Left renal pelvis (tissue), 4 donors: ENCODE measurements at places on chromosomes 5 and 9. TPM values are rescaled to one million over a fixed set of nuclear protein-coding genes. Genes with fewer than 3 reads are reported as not detected.

SMC5 gene
- polyA plus RNA-seq = 40.5 TPM

SPOCK1 gene
- 12.5 TPM for polyA plus RNA-seq

FAM81B gene
- polyA plus RNA-seq = 6.2 TPM

ZFP37 gene
- 14.3 TPM for polyA plus RNA-seq

GAS1 gene
- polyA plus RNA-seq = 217 TPM

CXCL14 gene
- polyA plus RNA-seq = 48.1 TPM

ADAMTS6 gene
- 2.8 TPM for polyA plus RNA-seq

COL27A1 gene
- polyA plus RNA-seq = 31.8 TPM

MCC gene
- polyA plus RNA-seq = 36.7 TPM

GAPT gene
- polyA plus RNA-seq = 1.3 TPM

GRCh38 chr5:142065273-142065672, 43.3 kb upstream of the NDFIP1 start:
- no peak for DNase-seq

GRCh38 chr9:14082732-14083131, 231.2 kb downstream of the NFIB start:
- no peak for DNase-seq

GRCh38 chr9:79976257-79977073, 404.7 kb downstream of the TLE4 start:
- DNase-seq = no peak

GRCh38 chr5:78334811-78335210, 25.6 kb upstream of the SCAMP1 start:
- DNase-seq = no peak

DNA sequence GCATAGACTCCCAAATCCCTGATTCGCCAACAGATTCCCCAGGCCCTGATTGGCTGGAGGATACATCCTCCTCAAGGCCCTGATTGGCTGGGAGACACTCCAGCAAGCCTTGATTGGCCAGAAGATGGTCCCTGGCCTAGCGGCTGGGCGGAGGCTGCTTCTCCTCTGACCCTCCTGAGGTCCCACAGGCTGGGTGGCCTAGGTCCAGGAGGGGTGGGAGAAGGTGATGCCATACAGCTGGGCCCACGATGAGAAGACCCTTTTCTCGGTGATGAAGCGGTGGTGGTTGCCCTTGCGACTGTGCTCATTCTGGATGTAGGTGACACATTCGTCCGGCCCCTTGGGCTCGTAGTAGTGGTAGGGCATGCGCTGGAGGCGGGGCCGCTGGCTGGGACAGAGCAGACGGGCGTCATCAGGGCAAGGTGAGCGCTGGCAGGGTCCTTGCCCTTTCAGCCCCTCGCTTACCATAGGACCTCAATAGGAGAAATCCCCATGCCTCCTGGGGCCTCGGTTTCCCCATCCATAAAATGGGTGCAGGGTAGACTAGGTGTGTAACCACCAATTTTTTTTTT, 9.0 kb upstream of the AK1 start:
- DNase-seq = no peak

GRCh38 chr9:81590688-81591087, 98.7 kb downstream of the TLE1 start:
- no peak for DNase-seq

- no peak for DNase-seq
Observed at GRCh38 chr9:34190996-34191892, 12.4 kb downstream of the UBAP1 start.

GRCh38 chr9:92600462-92601261, 64.9 kb upstream of the ECM2 start:
- DNase-seq = no peak

DNA sequence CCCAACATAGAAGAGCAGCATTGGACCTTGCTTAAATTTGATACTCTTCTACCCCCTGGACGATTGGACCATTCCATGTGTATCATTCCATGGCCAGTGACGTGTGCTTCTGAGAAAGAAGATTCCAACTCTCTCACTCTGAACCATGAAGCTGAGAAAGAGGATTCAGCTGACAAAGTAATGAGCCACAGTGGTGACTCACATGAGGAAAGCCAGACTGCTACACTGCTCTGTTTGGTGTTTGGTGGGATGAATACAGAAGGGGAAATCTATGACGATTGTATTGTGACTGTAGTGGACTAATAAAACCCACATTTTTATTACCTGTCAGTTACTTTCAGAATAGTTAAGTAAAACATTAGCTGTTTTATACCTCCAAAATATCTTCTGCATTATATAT, 7.5 kb downstream of the HSPA5 start:
- no peak for DNase-seq

GRCh38 chr9:20740929-20741582, 57.0 kb downstream of the FOCAD start:
- DNase-seq = no peak

DNA sequence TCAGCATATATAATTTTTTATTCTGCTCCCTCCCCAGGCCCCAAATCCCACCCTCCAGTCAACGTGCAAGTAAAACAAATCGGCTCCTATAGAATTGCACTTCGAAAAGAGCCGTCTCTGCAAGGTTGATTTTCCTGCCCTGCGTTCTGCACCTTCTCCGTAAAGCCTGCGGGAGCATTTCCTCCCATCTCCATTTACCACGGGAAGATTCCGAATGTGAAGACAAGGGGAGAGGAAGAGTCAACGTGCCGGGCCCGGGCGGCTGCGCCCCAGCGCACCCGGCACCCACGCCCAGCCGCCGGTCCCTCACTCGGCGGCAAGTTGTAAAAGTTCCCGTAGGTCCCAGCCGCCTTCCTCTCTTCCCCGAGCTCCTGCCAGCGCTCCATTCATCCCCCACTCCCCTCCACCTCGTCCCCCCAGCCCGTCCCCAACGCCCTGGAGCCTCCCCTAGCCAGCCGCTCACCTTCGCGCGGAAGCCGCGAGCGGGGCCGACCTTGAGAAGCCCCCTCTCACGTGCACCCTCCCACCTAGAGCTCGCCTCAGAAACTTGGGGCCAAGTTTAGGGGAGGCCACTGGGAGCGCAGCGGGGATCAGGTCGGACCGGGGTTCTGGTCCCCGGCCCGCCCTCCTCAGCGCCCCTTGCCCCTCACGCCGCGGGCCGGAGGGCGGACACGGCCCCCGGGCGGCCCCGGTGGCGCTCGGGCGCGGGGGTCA, 431 bp downstream of the BNC2 start:
- DNase-seq = no peak

- DNase-seq = no peak
Observed at GRCh38 chr9:93051680-93052089, 6.8 kb upstream of the SUSD3 start.

DNA sequence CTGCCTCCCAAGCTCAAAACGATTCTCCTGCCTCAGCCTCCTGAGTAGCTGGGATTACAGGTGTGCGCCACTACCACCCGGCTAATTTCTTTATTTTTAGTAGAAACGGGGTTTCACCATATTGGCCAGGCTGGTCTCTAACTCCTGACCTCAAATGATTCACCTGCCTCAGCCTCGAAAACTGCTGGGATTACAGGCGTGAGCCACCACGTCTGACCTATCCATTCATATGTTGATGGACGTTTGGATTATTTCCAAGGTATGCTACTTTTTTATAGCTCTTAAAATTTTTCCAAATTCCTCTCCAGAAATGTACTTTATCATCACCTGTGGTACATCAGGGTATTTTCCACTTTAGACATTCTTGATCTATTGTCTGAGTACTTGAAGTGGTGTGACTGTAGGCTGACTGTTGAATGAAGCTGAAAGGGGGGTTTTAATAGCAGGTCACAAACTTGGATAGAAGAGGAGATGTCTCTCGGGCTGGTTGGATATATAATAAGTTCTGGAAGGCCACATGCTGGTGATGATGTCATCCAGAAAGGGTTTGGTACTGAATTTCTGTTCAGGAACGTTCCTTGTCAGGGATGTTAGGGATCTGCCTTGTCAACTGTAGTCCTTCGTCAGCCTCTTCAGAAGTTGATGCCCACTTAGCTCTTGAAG, 7.4 kb downstream of the CTNNA1 start:
- DNase-seq = no peak

DNA sequence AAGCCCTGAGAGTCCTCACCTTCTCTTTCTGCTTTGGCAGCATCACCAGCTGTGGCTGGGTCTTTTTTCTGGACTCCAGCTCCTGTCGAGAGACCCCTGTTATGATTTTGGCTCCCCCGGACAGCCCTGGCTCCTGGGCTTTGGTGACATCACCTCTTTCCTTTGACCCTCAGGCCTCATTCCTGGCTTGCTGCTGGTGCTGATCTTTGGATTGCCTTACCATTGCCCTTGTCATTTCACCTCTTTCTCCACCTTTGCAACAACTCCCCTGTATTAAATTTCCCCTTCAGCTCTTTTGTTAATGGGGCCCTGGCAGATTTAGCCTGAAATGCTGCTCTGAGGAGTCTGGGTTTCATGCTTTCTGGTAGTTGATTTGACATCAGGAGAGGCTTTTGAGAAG, 322.8 kb downstream of the ZSWIM6 start:
- DNase-seq = no peak

- DNase-seq = no peak
Observed at GRCh38 chr5:38541174-38541725, 15.2 kb downstream of the LIFR start.

GRCh38 chr9:36876056-36876455, 158.0 kb downstream of the PAX5 start:
- DNase-seq = no peak

GRCh38 chr5:74643111-74643562, 2.6 kb upstream of the ENC1 start:
- no peak for DNase-seq
